ENCODE measurements at places on chromosomes 5 and 9.
A peak's percentile ranks its signal among the peaks of the same experiment; 100 is the strongest.

- no peak for DNase-seq
Observed at GRCh38 chr5:115599502-115599901, 2.8 kb downstream of the TICAM2 start.

DNA sequence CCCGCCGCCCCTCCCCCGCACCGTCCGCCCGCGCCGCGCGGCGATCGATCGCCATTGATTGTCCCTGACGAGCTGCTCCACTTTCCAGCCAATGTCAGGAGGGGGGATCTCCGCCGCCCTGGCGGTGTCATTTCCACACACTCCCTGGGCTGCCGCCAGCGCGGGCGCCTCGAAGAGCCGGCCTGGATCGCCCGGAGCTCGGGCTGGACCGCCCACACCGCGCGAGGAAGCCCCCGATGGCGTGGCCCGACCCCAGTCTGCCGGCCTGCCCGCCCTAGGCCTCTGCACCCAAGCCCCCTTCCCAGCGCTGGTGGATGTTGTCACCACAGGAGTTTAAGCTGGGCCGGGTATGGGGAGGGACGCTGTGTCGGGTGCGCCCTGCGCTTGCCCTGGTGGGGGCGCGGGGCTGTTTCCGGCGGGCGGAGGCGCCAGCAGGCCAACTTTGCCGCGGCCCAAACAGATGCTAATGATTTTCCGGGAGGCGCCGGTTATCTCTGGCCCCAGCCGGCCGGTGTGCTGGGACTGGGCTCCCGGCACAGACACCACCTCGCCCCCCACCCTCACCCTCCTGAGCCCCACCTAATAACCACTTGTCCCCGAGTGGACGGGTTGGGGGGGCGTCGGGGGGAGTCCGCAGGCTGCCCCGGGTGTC is 10.6 kb upstream of the CXXC5 start:
- DNase-seq, result peak; percentile 73

- no peak for DNase-seq
Observed at GRCh38 chr9:125513303-125513667, 193.7 kb downstream of the MAPKAP1 start.

DNA sequence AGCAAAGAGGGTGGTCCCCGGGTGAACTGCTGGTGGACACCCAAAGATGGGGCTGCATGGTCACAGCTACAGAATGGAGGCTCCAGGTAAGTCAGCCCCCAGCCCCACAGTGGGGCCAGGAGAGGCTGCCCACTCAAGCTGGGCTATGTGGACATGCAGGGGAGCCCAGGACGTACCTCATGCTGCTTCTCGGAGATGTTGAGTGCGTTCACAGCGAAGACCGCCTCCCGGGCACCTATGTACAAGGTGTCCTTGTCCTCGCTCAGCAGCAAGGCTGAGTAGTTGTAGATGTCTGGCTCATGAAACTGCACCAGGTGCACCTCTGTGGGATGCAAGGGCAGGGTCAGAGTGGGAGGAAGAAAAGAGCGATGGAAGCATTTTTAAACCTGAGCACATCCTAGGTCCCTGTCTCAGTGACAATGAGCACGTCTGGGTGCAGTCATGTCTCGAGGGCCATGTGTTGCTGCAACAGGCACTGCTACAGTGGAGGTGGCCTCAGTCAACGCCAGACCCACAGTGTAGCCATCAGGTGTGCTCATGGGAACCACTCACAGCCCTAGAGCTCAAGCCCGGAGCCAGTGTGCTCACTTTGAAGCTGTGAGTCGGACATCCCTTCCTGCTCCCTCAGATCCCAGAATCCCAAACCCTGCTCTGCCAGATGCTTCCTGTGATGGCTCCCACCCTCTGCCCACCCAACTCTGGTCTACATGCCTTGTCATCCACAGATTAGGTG is 84.6 kb downstream of the SECISBP2 start:
- no peak for DNase-seq

DNA sequence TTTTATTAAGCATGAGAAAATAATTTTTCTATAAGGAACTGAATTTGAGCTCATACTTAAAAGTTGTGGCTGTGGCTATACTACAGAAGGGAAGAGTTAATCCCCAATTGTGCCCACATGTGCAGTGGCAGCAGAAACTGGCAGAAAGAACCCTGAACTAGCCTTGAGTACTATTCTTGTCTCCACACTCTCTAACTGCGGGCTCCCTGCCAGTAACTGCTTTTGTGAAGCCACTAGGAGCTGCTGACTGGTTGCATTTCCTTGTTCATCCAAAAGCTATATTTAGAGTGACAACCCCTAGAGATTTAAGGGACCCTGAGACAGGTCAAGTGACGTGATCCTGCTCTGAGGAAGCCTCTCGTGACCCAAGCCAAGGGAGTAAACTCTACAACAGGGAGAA is 238.6 kb downstream of the ELAVL2 start:
- no peak for DNase-seq

DNA sequence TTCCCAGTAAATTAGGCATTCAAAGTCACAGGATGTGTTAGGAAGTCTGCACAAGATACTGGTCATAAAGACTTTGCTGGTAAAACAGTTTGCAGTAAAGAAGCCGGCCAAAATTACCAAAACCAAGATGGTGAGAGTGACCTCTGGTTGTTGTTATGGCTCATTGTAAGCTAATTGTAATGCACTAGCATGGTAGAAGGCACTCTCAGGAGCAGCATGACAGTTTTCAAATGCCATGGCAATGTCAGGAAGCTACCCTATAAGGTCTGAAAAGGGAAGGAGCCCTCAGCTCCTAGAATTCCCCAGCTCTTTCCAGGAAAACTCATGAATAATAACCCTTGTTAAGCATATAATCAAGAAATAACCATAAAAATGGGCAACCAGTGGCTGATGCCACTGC is 64.3 kb upstream of the TNC start:
- no peak for DNase-seq

DNA sequence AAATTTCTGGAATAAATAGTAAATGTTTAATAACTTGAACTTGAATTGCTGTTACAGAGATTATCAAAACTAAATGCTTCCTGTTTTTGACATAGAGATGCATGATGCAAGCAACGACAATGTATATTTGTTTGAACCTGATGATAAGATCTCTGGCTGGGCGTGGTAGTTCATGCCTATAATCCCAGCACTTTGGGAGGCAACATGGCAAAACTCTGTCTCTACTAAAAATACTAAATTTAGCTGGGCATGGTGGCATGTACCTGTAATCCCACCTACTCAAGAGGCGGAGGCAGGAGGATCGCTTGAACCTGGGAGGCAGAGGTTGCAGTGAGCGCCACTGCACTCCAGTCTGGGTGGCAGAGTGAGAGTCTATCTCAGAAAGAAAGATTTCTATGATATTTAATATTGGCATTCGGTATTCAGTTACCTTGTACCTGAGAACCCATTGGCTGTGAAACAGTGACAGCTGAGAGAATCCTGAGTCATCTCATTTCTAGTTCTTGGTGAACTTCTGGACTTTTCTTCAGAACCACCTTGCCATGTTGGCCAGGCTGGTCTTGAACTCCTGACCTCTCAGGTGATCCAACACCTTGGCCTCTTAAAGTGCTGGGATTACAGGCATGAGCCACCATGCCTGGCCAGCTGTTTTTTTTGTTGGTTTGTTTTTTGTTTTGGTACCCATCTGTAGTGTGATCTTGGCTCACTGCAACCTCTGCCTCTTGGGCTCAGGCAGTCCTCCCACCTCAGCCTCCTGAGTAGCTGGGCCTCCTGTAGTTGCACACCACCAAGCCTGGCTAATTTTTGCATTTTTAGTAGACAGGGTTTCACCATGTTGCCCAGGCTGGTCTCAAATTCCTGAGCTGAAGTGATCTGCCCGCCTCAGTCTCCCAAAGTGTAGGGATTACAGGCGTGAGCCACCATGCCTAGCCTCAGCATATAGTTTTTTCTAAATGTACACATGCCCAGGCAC is 10.0 kb upstream of the FGF18 start:
- DNase-seq, result no peak

DNA sequence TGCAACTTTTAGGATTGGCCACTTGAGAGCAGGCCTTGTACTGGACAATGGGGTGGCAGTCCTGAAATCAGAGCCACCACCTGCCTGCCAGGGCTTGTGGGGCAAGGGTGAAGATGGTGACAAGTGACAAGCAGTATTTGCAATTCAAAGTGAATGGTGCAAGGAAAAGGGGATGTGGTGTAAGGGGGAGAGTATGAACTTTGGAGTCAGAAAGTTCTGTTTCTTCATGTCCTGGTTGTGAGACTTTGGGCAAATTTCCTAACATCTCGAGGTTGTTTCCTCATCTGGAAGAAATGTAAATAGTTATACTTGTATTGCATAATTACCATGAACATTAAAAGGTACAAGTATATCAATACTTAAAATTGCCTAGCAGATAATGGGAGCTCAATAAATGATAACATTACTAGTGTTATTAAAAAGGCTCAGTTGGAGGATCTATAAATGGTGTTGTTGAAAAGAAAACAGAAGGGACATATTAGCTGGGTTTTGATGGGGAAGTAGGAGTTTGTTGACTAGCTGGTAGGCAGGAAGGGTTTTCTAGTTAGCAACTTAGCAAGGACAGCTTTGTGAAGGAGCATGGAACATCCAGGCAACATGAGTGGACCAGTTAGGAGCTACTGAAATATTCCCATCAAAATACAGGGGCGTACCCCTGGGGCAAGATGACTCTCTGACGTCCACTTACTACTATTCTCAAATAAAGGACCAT is 21.3 kb upstream of the MEGF9 start:
- DNase-seq, result no peak

- no peak for DNase-seq
Observed at GRCh38 chr5:131883984-131884383, 61.5 kb downstream of the MEIKIN start.

GRCh38 chr9:127754099-127755060 is 19.3 kb upstream of the TOR2A start:
- no peak for DNase-seq

DNA sequence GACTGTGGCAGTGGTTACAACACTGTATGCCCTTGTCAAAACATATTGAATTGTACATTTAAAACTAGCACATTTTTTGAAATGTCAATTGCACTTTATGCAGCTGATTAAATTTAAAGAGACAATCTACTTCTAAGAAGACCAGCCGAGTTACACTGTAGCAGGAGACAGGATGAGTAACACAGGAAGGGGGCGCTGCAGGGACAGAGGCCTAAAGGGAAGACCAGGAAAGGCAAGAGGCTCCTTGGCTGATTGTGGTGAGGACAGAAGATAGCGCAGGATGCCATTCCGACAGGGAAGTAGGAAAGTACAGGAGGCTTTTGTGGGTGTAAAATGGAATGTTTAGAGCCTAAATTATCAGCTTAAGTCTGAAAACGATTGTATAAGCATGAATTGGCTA is 28.2 kb upstream of the PPP2R2B start:
- DNase-seq, result no peak

DNA sequence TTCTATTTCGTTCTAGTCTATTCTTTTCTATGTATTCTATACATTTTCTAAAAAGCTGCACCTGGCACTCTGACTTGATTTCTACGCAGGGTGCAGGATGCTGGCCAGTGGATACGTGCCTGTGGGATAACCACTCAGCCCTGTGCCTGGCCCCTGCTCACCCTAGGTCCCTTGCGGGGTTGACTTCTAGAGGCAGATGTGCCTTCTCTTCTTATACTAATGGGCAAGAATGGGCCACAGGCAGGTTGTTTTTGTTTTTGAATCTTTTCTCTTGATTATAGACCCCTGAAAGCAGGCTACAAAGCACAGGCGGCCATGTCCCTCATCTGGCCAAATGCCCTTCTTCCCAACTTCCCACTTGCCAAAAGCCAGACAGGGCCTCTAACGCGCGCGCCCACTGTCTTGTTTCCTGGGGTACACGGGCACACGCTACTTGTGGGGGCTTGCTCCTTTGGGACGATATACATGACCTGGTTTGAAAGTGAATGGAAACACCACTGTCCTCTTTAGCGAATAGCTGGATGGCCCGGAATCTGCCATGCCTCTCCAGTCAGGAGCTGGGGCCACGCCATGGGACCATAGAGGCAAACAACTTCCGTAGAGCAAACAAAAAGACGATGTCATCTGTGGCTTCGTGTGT is 162.7 kb upstream of the IRX2 start:
- no peak for DNase-seq

- no peak for DNase-seq
Observed at GRCh38 chr5:98492258-98492657, 281.2 kb upstream of the RGMB start.

DNA sequence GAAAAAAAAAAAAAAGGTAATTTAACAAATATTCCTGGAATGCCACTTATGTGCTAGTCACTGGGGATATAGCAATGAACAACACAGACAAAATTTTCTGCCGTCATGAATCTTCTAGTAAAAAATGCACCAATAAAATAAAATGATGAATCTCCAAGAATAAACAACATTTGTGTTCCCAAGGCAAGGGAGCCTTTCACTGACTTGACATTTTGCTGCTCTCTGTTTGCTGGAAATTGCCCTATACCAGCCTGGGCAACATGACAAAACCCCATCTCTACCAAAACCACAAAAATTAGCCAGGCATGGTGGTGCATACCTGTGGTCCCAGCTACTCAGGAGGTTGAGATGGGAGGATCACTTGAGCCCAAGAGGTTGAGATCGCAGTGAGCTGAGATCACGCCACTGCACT is 64.5 kb upstream of the ERBIN start:
- peak; percentile 95 for DNase-seq

DNA sequence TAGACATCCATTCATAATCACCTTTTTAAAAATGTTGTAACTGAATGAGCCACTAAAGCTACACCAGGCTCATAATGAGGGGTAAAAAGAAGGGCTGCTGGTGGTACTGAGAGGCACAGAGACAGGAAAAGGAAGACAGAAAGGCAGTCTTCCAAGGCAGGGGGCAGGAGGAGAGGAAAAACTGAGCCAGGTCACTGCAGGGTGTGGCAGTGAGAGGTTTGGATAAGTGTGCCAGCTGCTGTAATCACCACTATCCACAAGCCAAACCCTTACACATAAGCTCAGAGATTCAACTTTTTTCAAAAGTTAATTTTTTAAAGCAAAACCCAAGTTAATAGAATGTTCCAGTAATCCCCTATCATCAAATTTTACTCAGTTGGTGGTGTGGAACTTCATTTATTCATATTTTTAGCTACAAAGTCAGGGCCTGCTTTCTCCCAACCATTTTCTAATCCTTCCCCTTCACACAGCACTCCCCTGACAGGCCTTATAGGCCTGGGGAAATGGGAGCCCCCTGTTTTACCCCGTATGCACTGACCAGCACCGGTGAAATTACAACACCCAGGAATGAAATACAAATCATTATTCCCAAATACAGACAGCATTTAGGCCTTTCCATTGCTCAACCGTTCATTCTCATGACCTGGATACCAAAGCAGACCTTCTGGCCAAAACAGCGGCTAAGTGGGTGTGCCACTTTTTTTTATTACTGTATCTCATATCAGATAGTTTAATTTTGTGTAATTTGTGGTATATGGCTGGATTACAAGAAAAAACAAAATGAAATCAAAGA is 76.3 kb downstream of the EFNA5 start:
- no peak for DNase-seq

GRCh38 chr5:166441-167372 is 24.6 kb upstream of the LRRC14B start:
- no peak for DNase-seq
